ENCODE measurements at places on chromosomes 6 and 20.

GRCh38 chr6:31179896-31180295 is 9.4 kb upstream of the POU5F1 start:
- no peak for DNase-seq

DNA sequence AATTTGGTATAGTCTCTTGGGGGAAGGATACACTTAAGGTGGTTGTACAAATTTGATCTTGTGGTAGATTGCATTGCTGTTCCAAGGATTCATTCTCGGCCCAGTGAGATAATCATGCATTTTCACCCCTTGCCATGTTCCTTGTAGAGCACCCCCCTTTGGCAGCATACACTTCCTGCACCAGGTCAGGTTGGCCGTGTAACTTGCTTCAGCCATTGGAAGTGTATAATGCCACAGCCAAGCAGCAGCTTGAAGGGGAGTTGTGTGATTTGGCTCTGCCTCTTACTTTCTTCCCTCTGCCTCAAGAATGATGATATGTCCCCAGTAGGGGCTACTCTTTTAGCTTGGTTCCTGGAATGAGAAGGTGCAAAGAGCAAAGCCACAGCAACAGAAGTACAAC is 21.9 kb downstream of the CCN2 start:
- DNase-seq: no peak

- no peak for DNase-seq
Observed at GRCh38 chr6:41596096-41596685, 42.1 kb upstream of the MDFI start.

DNA sequence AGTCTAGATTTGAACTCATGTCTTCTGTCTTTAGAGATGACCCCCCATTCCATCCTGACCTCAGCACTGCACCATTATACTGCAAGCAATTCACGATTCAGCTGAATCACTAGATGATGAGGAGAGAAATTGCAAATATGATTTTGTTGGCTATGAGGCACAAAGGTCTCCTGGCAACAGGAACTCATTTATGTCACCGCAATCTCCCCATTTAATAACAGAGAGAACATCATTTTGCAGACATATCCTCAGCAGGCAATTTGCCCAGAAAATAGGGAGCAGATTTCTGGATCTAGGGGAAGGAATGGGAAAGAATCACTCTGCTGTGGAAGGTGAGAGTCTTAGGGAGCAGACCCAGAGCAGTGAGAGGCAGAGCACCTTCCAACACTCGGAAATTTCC is 303.0 kb downstream of the PAX1 start:
- DNase-seq: no peak

- DNase-seq: no peak
Observed at GRCh38 chr20:46213946-46214823, 94.1 kb downstream of the CDH22 start.

- no peak for DNase-seq
Observed at GRCh38 chr6:72820906-72821305, 199.0 kb downstream of the KCNQ5 start.

GRCh38 chr6:144098993-144099392 is 3.6 kb upstream of the SF3B5 start:
- DNase-seq: no peak

DNA sequence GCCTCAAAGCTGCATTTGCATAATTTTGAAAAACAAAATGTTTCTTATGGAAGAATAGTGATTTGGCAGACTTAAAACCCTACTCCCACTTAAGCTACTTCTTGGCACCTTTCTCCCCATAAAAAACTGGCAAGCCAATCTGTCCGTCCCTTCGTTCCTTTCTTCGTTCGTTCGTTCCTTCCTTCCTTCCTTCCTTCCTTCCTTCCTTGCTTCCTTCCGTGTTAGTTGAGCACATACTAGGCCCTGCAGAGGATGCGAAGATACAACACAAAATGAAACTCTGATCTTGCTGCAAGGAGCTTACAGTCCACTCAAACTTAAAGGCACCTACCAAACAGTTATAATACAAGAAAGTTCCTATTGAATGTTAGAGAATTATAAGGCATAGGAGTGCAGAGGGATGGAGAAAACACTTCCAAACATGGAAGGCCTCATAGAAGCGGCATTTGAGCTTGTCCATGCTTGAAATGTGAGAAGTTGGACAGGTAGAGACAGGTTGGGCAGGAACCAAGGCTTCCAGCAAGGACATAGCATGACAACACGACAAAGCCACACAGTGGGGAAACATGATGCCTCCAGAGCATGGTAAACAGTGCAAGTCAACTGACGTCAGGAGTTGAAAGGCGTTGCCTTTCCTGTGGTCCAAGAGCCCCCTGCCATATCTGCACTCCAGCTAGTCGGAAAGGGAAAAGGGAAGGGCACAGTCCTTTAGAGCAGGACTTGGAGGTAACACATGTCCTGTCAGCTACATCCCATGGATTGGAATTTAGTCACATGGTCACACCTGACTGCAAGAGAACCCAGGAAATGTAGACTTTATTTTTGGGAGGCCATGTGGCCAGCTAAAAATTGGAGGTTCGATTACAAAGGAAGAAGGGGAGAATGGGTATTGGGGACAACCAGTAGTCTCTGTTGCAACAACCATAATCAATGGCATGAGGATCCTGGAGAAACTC is 7.0 kb downstream of the PNPLA1 start:
- no peak for DNase-seq

- no peak for DNase-seq
Observed at GRCh38 chr6:12152023-12152970, 137.9 kb upstream of the EDN1 start.
